Left cardiac atrium (tissue), 4 donors: ENCODE measurements at places on chromosomes 11 and 22. TPM values are rescaled to one million over a fixed set of nuclear protein-coding genes. Genes with fewer than 3 reads are reported as not detected.

NCAM1 gene
- total RNA-seq = 147 TPM

DNA sequence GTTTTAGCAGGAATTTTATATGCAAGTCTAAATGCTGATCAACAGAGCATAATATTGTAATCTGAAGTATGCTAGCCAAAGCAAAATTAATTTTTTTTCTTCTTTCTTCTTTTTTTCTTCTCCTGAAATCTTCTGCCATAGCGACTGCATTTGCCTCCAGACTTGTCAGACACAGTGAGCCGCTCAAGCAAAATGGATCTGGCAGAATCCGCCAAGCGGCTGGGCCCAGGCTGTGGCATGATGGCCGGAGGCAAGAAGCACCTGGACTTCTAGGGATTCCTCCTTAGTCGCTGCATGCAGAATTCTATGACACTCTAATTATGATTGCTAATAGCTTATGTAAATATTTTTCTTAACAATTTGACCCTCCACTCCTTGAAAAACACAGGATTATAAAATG is 27.9 kb downstream of the PAX6 start:
- DNase-seq = no peak

OVCH2 gene
- not detected for total RNA-seq

PHOX2A gene
- total RNA-seq = not detected

- DNase-seq = no peak
Observed at GRCh38 chr22:41656556-41656955, 32.1 kb downstream of the SNU13 start.

SCYL1 gene
- 67.3 TPM for total RNA-seq

TSPAN18 gene
- 166 TPM for total RNA-seq

KRTAP5-10 gene
- total RNA-seq = not detected

DNA sequence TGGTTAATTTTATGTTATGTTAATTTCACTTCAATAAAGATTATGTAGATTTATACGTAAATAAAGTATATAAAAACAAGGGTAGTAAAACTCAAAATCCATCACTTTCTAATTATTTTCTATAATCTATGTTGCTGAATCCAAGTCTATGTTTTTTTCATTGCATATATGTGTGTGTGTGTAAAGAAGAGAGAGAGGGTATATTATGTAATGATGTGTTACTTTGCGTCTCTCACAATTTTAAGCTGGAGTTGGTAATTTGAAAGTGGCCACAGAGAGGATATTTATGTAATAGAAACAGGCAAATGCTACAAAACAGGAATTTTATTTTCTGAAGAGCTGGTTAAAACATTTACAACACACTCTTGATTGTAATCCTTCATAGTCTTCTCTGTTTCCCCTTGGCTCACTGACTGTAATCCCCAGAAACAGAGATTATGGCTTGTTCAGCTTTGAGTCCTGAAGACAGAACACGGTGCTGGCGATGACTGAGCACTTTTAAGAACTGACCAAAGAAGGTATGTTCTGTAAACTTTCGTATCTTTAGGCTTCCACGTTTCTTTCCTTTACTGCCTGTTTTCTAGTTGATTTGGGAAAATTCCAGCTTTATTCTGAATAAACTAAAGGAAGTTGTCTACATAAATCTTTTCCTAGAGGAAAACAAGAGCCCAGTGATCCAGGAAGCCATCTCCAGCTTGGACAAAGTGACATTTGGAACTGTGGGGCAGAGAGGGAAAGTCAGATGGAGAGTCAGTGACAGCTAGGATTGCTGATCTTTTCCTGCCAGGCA is 43.6 kb downstream of the OR2AG2 start:
- DNase-seq = no peak

TYMP gene
- 27.9 TPM for total RNA-seq

- no peak for DNase-seq
Observed at GRCh38 chr11:79062814-79063762, 377.7 kb downstream of the TENM4 start.

DEUP1 gene
- not detected for total RNA-seq

DNA sequence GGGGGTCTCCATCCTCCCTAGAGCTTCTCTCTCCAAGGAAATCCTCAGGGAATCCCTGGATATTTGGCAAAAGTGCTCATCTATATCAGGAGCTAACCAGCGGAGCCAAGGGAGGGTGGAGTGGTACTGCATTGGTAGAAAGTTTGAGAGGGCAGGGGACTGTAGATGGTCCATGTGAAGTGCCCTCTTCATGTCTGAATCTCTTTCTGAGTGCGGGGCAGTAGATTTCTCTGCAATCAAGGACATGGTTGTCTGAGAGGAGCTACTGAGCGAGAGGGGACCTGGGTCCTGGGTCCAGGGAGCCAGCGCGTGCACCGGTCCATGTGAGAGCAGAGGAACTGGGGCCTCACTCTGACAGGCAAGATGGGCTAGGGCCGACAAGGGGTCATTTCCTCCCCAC is 701 bp downstream of the DIXDC1 start:
- DNase-seq = no peak

- no peak for DNase-seq
Observed at GRCh38 chr11:2393941-2394817, 6.4 kb upstream of the TSSC4 start.

DNA sequence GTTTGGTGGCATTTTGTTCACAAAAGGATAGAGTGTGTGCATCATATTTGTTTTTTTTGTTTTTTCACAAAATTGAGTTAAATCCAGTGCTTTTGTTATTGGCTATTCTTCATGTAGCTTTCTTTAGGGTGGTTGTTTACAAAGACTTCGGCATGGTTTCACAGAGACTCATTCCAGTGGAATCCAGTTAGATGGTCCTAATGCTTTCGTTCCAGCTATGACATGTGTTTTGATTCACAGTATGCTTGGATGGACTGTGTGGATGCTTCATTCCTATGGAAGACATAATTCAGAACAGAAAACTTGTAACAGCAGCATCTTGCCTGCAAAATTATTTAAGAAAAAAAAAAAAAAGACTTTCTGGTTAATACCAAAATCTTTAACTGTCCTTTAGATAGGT is 97.9 kb downstream of the PDHX start:
- no peak for DNase-seq

PITPNB gene
- 51.0 TPM for total RNA-seq

DNA sequence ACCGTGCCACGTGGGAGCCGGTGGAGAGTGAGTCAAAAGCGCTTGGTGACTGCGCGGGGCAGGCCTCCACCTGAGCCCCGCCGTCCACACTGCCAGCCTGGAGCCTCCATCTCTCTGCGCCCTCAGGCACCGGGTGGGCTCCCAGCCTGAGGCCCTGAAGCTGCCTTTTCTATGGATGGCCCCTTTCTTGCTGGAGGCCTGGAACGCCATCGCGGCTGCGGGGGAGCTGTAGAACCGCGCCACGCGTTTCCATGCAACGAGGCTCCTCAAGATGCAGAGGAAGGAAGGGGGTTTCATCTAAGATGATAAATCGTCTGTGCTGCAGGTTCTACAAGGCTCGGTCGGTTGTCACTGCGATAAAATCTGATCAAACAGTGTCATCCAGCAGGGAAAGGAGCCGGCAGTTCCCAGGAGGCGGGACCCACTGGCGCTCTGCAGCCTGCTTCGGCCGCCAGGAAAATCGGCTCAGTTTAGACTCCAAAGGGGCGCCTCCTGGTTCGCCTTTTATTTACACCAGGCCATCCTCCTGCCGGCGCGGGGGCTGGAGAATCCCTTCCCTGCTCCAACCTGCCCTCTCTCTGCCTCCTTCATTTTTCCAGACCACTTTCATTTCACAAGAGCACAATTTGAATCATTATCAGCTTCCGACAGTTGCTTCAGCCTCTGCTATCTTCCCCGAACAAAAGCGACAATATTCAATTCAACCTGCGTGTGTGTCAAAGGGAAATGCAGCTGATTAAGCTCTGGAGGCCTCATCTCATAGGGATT is 624.4 kb downstream of the BRD1 start:
- DNase-seq = no peak

DNA sequence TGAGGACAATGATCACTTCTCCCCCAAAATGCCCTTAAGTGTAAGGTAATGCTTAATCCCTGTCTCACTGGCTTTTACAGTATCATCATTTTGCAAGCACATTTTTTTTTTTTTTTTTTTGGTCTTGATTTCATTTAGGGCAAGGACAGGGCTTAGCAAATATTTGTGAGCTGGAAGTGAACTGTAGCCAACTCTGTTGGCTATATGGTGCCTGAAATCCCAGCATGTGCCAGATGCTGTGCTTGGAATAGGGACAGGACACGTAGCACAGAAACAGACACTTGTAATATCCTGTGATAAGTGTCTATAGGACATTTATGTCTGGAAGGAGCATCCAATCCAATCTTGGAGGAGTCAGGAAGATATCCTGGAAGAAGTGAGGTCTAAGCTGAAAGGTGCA is 198.3 kb downstream of the NAV2 start:
- no peak for DNase-seq

ZBED4 gene
- total RNA-seq = 6.7 TPM

OR5D13 gene
- not detected for total RNA-seq

MOV10L1 gene
- 0.71 TPM for total RNA-seq

DNA sequence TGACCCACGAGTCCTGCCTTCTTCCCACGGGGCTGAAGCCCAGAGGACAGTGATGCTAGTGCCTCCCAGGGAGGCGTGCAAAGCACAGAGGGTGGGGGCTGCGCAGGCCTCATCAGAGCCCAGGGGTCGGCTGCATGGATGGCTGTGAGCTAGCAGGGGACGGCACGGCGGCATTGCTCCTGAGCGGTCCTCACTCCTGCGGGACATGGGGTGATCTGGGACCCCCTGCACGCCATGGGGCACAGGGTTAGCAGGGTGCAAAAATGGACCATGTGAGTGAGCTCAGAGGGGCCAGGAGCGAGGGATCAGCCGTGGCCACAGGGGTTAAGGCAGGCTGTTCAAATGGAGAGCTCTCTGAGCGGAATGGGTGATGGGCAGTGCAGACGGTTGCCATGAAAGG is 138.3 kb downstream of the SNX19 start:
- no peak for DNase-seq

CD82 gene
- total RNA-seq = 22.0 TPM

DNA sequence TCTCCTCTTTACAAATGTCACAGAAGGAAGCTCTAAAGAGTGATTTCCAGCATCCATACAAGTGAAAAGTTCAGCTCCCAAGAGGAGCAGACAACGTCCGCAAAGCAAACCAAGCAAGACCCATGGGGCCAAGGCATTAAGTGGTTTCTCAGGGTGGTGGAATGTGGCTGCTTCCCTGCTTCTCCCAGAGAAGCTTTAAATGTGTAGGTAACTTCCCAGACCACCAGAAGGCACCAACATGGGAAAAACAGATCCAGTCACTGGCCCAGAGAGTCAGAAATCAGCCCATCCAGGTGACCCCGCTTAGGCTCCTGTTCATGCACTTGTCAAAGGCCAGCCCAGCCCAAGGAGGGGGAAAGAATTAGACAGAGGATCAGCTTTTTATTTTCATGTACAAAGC is 13.3 kb upstream of the PHF21A start:
- no peak for DNase-seq

HTR3A gene
- 0.18 TPM for total RNA-seq

- peak; percentile 85 for DNase-seq
Observed at GRCh38 chr22:36331912-36332622, 55.7 kb downstream of the MYH9 start.

MRGPRF gene
- total RNA-seq = 13.3 TPM

- DNase-seq = no peak
Observed at GRCh38 chr11:84292006-84292405, 1005.8 kb upstream of the CCDC90B start.

PKP3 gene
- total RNA-seq = 0.68 TPM

RASL10A gene
- 1.0 TPM for total RNA-seq

OR8A1 gene
- not detected for total RNA-seq

- DNase-seq = peak; percentile 54
Observed at GRCh38 chr22:38751422-38752346, 4.1 kb downstream of the SUN2 start.

DNA sequence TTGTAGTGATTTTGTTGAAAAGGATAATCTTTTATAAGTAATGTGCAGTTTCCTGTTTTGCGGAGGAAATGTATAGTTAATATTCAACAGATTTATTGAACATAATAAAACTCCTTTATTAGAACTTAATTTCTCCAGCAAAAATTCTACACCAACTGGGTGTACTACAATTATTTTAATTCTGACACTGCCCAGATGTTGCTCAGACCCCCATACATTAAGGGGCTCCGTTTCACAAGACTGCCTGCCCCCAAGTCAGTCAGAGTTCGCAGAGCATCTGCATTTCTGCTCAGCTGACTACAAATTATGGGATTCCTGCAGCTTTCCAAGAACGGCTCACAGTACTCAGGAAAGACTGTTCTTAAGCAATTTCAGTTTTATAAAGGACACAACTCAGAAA is 6.2 kb downstream of the CEP57 start:
- DNase-seq = no peak

- DNase-seq = no peak
Observed at GRCh38 chr22:27185760-27186302, 528.4 kb downstream of the MIAT start.

APOC3 gene
- total RNA-seq = not detected

TAF10 gene
- total RNA-seq = 105 TPM

DNA sequence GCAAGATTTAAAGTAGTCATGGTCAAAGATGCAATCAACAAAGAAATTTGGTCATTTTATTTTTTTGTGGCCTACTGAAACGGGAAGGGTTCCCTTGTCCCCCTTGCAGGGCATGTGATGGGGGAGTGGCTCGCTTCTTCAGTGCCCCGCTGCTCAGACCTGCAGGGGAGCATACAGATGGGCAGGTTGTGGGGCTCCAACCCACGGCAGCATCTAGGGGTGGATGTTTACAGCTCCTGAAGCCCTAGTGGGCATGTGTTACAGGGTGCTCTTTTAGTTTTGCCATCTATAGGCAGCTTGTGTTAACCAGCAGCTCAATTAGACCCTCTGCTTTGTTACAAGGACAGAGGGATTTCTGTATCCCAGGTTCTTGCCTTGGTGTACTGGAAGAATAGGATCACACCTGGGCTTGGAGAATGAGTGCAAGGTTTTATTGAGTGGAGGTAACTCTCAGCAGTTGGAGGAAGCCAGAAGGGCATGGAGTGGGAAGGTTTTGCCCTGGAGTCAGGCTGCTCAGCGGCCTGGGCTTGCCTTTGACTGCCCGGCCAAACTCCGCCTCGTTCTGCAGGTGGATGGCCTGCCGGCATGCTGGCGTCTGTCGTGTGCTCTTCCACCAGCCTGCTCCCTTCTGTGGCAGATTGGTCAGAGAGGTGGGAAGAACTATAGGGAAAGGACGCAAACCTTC is 9.4 kb downstream of the GSTP1 start:
- no peak for DNase-seq

DNA sequence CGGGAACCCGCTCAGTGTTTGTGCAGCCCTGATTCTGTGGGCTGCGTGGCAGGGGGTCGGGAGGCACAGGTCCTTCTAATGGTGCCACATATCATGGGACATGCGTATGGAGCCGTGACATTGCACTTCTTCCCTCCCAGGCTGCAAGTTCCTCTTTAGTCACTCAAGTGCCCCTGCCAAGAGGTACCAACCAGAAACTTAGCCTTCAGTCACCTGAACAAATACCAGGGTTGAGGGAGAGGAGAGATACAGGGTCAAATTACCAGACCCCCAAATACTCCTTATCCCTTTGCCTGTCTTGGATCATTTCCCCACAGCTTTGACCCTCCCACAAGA is 209.1 kb downstream of the BUD13 start:
- no peak for DNase-seq

SELENOO gene
- 11.7 TPM for total RNA-seq

LDLRAD3 gene
- 10.8 TPM for total RNA-seq
